ENCODE measurements at places on chromosomes 7 and 10. TPM values are rescaled to one million over a fixed set of nuclear protein-coding genes. Genes with fewer than 3 reads are reported as not detected.

GIMAP4 gene
- total RNA-seq = 2.0 TPM

GIMAP8 gene
- 0.15 TPM for total RNA-seq

SUN3 gene
- total RNA-seq = not detected

ANXA8L1 gene
- 0.44 TPM for total RNA-seq

ANK3 gene
- total RNA-seq = 4.5 TPM

UNC5B gene
- 34.2 TPM for total RNA-seq

CYP3A7 gene
- 0.33 TPM for total RNA-seq

CACNB2 gene
- 1.2 TPM for total RNA-seq

GNG11 gene
- total RNA-seq = 18.7 TPM

STEAP1B gene
- 25.9 TPM for total RNA-seq
